ENCODE measurements at places on chromosomes 11 and 22.

DNA sequence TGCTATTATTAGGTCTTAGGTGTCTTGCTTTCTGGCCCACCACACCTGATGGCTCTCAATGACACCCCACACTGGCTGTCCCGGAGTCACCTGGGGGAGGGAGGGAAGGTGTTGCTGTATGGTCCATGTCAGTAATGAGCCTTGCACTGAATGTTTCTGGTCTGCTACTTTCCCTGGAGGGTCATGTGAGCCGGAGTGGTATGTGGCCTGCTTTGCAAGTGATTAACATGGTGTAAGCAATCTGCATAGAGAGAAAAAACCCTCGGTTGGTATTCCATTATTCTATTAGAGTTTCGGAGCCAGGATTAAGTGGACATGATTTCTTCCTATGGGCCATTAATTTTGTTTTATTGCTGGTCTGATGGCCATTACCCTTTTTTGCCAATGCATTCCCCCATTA, 63.9 kb downstream of the PKNOX2 start:
- DNase-seq, result no peak

DNA sequence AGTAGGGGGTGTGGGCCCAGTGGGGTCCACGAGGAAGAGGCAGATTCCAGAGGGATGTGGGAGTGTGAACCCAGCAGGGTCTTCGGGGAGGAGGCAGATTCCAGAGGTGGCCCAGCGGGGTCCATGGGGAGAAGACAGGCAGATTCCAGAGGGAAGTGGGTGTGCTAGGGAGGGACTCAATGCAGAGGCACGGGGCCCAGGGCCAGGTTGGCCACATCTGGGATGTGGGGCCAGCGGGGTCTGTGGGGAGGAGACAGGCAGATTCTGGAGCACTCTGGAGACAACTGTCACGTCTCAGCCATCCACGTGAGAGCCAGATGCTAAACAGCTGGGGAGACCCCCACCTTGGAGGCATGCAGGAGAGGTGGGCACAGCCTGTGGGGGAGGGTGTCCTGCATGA, 582.6 kb downstream of the TBC1D22A start:
- no peak for DNase-seq

DNA sequence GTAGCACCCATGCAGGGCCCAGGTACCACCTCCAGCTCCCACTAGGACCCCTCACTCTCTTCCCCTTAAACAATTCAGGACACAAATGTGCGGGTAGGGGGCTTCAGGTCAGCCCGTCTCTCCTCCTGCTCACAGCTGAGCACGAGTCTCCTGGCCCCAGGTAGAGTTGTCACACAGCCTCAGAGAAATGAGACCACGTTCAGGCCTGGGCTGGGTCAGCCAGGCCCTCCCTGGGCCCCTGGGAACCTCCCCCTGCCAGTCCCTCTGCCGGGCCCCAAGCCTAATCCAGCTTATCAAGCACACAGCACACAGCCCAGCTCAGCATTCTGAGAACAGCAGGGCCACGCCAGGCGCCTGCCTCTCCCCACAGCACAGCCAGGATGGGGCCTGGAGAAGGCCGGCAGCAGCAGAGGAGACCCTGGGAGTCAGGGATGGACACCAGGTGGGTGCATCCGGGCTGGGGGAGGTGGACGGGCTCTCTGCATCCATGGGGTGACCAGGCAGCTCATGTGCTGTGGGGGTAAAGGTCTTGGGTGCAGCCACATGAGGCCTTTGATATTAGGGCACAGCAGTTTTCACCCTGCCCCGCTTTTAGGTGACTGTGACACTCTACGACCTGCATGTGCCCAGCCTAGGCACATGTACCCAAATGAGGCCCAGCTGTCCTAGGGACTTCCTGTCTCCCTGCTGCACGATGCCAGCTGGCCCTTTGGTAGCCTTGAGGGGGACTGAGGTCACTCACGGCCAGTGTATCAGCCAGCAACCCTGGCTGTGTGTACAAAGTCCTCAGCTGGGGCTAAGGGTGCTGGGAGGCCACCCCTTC, 87.0 kb downstream of the MORC2 start:
- no peak for DNase-seq

GRCh38 chr11:123197711-123198110, 2.7 kb upstream of the CLMP start:
- DNase-seq, result no peak

DNA sequence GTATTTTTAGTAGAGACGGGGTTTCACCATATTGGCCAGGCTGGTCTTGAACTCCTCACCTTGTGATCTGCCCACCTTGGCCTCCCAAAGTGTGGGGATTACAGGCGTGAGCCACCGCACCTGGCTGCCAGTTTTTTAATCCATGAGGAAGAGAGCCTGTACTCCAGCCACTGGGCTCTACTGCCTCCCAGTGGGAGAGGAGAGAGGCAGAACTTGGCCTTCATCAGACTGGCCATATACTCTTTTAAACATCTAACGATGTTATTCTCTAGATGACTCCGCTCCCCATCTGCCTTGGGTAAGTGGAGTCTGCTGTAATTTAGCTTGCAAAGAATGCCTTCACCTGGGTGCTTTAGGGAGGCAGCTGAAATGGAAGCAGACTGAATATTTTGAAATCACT, 34.6 kb downstream of the SLC6A5 start:
- DNase-seq, result no peak

- no peak for DNase-seq
Observed at GRCh38 chr11:126268361-126268707, 361 bp downstream of the SRPRA start.

GRCh38 chr11:39741066-39741465, 1718.4 kb downstream of the LRRC4C start:
- DNase-seq, result no peak

DNA sequence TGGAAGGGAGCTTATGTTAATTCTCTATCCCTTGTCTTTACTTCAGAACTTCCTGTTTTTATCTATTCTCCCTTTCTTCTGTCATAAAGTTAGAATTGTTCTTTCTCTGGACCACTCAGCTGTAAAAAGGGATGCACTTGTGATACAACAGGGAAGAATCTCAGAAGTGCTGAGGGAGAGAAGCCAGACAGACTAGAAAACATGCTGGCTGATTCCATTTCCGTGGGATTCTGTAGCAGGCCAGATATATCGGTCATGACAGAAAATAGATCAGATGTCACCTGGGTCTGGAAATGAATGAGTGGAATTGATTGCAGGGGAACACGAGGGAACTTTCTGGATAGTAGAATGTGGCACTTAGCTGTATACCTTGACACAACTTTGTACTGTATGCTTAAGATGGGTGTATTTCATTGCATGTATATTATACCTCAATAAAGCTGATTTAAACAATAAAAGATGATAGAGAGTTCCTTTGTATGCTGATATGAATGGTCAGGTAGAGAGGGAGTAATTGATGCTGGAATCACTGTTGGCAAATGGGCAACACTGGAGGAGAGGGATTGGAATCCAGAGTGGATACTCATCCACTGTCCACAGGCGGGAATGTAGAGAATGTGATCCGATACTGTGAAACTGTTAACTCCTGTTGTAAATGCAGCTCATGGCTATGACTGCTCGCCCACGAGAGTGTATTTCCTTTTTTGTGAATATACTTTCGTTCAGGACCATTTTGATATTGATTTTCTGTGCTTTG, 59.6 kb downstream of the ATXN10 start:
- no peak for DNase-seq

- no peak for DNase-seq
Observed at GRCh38 chr11:61460474-61460881, 30.6 kb downstream of the SDHAF2 start.

DNA sequence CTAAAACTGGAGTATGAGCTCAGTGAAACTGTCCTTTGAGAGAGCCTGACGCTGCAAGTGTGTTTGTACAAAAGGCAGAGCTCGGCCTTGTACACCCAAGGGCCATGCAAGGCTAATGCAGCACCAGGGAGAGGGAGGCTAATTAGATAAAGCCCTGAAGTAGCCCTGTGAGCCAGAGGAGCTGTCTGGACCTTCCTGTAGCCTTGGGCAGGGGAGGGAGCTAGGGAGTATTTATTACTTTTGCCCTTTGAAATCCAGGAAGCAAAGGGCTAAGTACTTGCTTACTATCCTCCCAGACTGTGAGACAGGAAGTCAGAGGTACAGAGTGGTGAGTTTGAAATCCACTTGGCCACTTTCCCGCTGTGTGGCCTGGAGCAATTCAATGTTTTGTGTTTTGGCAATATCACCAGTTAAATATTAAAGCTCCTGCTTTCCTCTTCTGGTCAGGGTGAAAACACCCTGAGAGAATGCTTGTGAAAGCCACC, 10.2 kb upstream of the LDHA start:
- no peak for DNase-seq

GRCh38 chr11:115707180-115707905, 203.1 kb upstream of the CADM1 start:
- no peak for DNase-seq

DNA sequence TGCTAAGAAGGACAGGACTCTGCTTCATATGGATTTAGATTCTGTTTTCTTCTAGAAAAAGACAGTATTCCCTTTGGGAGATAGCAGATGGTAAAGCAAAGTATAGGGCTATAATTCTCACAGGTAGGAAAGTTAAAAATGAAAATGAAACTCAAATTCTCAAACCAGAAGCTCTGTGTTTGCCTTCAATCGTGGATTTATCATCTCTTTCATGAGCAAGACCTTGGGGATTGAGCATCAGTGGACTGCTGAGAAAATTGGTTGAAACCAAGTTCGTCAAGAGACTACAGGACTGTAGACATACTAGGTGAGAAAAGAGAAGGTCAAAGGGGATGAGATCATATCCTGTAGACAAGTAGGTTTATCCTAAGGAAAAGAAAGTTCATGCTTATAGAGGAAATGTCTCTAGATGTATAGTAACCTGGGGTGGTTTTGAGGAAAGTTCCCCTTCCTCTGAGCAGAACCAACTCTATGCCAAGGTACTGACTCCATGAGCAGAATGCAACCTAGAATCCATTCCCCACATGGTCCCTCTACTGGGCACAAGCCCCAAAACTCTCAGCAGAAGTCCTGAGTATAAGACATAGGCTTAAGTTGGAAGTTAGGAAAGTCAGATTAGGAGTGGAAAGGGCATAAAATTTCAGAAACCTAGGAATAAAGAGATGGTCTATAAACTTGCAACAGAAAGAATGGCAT, 46.5 kb downstream of the SLC5A12 start:
- no peak for DNase-seq

DNA sequence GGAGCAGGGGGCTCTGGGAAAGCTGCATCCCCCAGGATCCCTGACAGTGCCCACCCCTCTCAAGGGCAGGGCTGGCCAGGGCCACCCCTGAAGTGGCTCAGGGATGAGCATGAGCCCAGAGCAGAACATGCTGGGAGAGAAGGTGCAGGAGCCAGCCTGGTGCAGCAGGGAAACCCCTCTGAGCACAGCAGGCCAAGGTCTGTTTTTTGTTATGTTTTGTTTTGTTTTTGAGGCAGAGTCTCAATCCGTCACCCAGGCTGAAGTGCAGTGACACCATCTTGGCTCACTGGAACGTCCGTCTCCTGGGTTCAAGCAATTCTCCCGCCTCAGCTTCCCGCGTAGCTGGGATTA, 792 bp upstream of the SBF1 start:
- DNase-seq, result no peak

GRCh38 chr11:84345597-84345996, 1059.4 kb upstream of the CCDC90B start:
- no peak for DNase-seq

DNA sequence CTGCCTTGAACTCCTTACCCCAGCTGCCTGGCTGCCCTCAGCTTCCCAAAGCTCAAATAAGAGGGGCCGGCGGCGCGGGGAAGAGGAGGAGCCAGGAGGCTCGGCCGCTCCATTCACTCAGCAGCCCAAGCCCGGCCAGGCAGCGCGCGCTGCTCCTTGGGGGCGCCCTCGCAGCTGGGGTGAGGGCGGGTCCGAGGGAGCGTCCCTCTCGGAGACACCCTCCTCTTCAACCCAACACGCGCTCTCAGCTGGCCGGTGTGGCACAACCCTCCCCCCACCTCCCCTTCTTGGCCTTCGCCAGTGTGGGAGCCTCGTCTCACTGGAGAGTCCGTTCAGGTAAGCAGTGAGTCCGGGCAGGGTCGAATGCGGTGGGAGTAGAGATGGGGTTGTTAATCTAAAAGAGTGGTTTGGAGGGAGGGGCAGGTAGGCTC, at the start of gene WT1:
Gene WT1, minus strand, starts transcription at position 29 of the 431 bp plus-strand sequence.
- DNase-seq, result no peak

GRCh38 chr22:42632096-42632495, 8.3 kb downstream of the ATP5MGL start:
- DNase-seq, result no peak

DNA sequence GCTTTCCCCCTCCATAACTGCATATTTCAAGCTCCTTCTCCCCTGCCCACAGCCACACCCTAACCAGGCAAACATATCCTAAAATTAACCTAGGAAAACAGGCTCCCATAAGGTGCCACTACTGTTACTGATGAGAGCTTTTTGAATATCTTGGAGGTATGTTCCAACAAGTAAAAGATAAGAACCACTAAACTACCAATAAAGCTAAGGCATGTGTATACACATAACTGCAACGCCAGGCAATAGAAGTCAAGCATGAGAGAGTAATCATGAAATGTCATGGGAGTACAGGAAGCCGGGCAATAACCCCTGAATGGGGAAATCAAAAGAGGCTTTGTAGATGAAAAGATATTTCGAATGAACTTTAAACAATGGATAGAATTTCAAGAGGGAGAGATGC, 9.3 kb downstream of the MMP13 start:
- no peak for DNase-seq

DNA sequence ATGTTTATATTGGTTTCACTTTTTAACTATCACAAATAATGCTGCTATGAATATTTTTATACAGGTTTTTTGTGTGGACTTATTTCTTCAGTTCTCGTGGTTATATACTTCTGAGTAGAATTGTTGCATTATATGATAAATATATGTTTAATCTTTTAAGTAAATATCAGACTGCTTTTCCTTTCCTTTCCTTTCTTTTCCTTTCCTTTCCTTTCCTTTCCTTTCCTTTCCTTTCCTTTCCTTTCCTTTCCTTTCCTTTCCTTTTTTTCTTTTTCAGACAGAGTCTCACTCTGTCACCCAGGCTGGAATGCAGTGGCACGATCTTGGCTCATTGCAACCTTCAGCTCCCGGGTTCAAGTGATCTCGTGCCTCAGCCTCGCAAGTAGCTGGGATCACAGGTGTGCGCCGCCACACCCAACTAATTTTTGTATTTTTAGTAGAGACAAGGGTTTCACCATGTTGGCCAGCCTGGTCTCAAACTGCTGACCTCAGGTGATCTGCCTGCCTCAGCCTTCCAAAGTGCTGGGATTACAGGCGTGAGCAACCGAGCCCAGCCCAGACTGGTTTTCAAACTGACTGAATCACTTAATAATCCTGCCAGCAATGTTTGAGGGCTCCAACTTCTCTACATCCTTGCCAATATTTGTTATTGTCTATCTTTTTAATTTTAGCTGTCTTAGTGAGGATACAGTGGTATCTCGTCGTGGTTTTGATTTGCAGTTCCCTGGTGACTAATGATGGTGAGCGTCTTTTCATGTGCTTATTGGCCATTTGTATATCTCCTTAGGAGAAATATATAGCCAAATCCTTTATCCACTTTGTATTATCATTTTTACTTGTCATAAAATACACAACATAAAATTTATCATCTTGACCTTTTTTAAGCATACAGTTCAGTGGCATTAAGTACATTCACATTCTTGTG, 21.9 kb downstream of the HTR3B start:
- DNase-seq, result no peak

Measured in activated CD8-positive, alpha-beta memory T cell treated with anti-CD3 and anti-CD28 coated beads for 1 hour (primary cell).